Mucosa of descending colon (tissue), 3 donors: ENCODE measurements at places on chromosomes 13 and 19. TPM values are rescaled to one million over a fixed set of nuclear protein-coding genes. Genes with fewer than 3 reads are reported as not detected.
A peak's percentile ranks its signal among the peaks of the same experiment; 100 is the strongest.

LENG9 gene
- 20.9 TPM for total RNA-seq

PSMD8 gene
- total RNA-seq = 144 TPM

SIGLEC12 gene
- total RNA-seq = not detected

FAM124A gene
- 2.1 TPM for total RNA-seq

FCER2 gene
- total RNA-seq = 0.44 TPM

MCEMP1 gene
- total RNA-seq = 0.36 TPM

HSD17B14 gene
- 2.4 TPM for total RNA-seq

DNA sequence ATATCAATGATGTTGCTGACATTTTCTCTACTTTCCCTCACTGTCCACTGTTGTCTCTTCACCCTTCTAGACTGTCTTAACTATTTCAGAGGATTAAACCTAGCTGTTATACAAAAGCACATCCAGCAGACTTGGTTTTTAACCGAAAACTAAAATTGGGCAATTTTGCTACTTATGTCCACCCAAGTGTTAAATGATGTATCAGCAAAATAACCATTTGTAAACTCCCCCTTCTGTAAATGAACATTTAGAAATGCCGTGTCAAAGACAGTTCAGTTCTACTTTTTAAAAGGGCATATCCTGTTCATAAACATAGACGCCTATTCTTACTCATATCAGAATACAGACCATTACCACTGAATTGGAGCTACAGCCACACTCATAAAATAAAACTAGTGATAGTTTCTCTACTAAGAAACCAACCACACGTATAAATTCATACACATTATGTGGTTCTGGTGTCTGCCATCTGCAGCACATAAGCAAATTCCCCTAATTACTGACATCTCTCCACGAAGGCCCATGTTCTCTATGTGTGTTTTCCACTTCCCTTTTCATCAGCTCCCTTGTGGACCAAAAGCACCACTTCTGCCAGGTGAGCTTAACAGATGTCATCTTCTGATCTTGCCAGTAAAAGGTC is 1091.8 kb downstream of the PCDH9 start:
- DNase-seq = no peak

- no peak for DNase-seq
These were observed 11.8 kb downstream of the VSTM2B start for GRCh38 chr19:29537601-29538000.

DNA sequence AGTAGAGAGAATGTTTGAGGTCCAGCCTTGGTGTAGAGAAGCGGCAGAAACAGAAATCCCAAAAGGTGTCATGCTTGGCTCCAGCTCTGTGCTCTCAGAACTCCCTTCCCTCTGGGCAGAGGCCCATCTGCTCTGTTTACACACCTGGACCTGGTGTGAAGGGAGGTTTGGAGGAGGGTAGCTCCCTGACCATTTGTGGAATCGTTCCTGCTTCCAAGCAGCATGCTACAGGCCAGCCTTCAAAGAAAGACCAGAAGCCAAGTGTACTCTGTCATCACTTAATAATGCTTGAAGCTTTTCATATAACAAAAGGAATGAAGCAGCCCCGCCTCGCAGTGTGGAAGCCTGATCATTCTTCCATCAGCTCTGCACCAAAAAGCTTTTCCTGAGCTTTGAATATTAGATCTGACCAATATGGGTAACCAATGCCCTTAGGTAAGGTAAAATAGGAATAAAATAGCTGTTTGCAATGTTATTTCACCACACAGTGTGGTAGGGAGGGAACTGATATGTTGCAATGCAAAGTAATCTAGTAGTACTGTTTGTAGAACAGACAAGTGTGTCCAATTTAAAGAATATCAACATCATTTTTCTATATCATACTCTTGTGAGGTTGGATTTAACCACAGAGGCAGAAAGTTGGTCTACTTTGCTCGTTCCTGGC is 63.3 kb downstream of the ZIC5 start:
- no peak for DNase-seq

DNA sequence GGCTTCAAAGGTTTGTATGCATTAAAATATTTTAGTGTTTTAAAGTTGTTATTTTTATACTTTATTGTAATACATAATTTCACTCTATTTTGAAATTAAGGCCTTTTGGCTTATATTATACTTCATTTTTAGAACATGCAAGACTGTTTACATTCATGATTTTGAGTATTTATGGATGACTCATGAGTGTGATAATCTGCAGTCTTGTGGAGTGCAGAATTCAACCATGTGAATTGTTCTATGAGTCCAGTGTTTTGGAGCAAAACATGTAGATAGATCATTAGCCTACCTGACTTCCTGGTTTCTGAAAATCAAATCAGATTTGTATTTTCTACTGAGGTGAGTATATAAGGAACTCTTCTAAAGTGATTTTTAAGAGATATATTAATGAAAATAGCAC is 241.8 kb downstream of the PCCA start:
- no peak for DNase-seq

- no peak for DNase-seq
These were observed 54.3 kb downstream of the MTMR6 start for GRCh38 chr13:25232937-25233515.

DNA sequence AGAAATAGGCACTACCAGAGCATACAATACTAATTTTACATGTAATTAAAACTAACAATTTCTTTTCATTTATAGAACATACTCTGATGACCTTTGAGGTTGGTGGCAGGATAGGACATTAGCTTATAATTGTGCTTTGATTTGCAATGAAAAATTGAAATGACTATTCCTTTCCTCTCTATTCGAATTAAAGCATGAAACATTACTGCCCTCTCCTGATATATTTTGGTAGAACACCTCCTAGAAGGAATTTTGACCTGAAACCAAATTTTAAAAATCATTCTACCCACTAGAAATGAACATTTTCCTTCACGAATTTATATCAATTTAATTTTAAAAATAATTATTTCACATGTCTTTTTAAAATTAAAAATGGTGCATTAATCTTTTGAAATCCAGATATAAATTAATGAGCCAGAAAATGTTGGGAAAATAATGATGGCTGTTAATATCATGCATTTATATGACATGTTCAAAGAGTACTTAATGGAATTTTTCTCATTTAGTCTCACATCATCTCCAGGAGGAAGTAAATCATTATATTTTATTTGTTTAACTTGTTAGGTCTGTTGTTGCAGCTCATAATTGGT is 556.3 kb upstream of the ARGLU1 start:
- DNase-seq = no peak

GRCh38 chr19:18379803-18380747 is 5.9 kb upstream of the GDF15 start:
- peak; percentile 87 for DNase-seq

DNA sequence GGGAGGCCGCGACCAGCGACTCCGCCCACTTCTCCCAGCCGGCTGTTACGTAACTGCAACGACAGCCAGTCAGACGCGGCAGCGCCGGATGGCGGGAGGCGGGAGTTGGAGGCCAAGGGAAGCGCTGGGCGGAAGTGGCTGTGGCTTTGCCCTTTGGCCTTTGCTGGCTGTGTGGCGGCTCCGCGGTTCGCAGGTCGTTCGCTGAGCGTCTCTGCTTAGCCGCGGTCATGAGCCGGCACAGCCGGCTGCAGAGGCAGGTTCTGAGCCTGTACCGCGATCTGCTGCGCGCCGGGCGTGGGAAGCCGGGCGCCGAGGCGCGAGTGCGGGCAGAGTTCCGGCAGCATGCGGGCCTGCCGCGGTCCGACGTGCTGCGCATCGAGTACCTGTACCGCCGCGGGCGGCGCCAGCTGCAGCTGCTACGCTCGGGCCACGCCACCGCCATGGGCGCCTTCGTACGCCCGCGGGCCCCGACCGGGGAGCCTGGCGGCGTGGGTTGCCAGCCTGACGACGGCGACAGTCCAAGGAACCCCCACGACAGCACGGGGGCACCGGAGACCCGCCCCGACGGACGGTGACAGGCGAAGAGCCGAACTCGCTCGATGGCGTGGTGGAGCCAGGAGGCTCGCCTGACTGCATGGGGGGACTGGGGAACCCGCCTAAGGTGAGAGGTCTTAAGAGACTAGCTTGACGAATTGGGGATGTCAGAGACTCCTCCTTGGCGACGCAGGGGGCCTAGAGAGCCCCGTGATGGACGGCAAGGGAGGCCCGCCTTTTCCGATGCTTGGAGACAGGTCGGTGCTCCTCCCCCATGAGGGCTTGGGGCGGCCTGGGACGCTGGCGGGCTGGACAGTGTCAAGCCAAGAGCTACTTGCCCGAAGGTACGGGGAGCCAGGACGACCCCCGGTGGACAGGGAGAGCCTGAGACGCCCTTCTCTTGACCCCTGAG is at the start of gene SDHAF1:
Gene SDHAF1 (plus strand): TSS at position 141 of the 946 bp plus-strand sequence. CDS start 87 bp downstream, at position 228.
- DNase-seq = peak; percentile 98

GRCh38 chr13:98534821-98535220 is 42.1 kb downstream of the STK24 start:
- no peak for DNase-seq

DNA sequence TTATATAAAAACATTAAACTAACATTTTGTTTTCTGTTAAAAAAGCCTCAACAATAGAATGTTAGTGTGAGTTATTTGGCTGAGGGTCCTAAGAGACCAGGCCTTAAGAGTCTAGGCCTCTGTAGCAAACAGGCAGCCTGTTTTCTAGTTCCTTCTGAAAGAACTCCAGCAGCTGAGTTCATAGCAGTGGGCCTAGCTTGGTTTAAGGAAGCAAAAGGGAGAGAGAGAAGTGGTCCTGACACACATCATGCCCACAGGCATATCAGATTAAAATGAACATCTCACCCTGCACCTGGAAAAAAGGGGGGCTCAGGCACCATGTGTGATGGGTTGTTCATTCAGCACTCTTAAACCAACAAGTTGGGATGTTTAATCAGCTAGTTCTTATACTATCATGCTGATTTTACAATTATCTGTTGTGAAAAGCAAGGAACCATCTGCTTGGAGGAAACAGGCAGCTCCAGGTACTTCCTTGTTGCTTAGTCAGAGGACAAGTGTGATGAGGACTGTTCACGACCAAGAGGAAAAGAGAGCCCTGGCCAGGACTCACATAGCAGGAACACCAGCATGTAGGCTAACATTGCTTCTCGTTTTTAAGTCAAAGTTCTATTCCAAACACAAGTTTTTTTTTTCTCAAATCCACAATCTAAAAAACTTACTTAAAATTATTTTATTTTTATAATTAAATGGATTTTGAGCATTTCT is 81.3 kb upstream of the FRY start:
- DNase-seq = no peak

- peak; percentile 38 for DNase-seq
These were observed 41.9 kb downstream of the CERS4 start for GRCh38 chr19:8251025-8251472.

- peak; percentile 87 for DNase-seq
These were observed 5.1 kb downstream of the CD37 start for GRCh38 chr19:49340069-49340864.

- DNase-seq = no peak
These were observed 56.0 kb downstream of the ZNF536 start for GRCh38 chr19:30428092-30428680.

- peak; percentile 97 for DNase-seq
These were observed 1.9 kb downstream of the KLF1 start for GRCh38 chr19:12884926-12885748.

DNA sequence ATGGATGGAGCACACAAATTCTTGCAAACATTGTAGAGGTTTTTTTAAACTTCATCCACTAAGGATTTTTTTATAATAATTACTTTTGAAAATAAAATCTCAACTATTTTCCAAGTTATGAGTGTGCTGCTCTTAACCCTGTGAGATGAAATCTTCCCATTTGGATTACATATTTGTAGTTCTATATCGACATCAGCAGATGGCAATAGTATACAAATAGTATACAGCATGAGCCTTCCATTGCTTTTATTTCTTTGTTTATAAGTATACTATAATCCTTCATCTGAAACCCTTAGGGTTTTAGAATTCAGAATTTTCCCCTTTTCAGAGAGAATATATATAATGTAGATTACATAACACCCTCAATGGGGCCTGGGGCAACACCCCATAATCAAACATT is 70.5 kb downstream of the GJA3 start:
- no peak for DNase-seq

DNA sequence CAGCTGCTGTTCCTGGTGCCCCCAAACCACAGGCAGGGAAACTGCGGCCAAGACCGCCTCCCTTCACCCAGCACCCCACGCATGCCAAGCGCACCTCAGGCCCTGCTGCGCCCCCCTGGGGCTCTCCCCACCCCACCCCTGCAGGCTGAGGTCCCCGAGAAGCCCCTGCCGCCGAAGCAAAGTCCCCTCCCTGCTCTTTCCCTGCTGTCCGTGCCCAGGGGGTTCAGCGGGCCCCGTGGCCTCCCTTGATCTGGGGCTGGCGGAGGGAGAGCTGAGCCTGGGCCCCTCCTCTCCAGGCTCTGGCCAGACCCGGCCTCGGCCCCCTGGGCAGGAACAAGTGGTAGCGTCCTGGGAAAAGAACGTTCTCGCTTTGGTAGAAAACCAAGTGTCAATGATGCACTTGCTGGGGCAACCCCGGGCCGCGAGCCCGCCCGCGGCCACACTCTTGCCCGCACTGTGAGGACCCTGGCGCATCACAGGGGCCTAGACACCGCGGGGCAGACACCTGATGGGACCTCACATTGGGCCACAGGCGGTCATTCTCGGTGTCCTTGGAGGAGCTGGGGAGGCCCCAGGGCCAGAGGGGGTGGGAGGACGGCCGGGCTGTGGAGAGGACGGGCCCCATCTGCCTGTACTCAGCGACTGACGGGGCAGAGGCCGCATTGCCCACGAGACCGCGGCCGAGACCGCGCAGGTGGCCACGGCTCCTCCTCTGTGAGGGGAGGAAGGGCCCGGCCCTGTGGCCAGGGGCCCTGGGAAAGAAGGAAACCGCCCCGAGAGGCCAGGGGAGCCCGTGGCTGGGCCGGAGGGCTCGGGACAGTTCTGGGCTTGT is 29.0 kb downstream of the GPX4 start:
- no peak for DNase-seq

- no peak for DNase-seq
These were observed 4.9 kb downstream of the CCDC122 start for GRCh38 chr13:43874504-43875092.

DNA sequence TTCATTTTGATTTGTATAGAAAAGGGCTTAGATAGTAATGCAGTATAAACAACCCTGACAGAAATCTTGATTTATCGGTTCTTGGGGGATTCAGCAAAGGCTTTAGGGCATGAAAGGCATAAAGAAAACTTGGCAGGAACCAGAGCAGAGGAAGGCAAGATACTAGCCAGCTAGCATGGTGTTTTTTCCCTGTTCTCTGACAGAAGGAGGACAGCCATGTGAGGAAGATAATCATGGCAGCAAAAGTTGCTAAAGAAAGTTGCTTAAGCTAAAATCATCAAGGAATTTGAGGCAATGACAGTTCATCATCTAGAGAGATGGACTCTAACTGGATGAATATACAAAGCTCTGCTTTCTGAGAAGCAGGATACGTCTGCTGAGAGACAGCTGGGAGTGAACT is 294.1 kb downstream of the KCNRG start:
- DNase-seq = no peak

DNA sequence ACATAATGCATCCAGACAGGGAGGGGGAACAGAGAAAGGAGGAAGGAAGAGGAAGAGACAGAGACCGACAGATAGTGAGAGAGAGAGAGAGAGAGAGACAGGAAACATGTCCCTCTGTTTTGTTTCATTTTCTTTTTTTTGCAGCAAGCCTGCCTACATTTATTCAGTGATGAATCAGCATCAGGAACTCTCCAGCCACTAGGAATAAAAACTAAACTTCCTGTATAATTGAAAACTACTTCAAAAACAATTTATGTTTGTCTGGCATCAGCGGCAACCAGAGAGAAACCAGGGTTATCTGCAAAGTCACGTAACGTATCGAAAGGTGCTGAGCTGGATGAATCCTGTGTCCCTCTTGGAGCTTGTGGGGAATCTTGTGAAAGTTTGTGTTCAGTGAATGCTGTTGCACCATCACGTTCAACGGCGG is 148.6 kb upstream of the SOX21 start:
- DNase-seq = no peak
